ENCODE measurements at places on chromosomes 5 and 9.

DNA sequence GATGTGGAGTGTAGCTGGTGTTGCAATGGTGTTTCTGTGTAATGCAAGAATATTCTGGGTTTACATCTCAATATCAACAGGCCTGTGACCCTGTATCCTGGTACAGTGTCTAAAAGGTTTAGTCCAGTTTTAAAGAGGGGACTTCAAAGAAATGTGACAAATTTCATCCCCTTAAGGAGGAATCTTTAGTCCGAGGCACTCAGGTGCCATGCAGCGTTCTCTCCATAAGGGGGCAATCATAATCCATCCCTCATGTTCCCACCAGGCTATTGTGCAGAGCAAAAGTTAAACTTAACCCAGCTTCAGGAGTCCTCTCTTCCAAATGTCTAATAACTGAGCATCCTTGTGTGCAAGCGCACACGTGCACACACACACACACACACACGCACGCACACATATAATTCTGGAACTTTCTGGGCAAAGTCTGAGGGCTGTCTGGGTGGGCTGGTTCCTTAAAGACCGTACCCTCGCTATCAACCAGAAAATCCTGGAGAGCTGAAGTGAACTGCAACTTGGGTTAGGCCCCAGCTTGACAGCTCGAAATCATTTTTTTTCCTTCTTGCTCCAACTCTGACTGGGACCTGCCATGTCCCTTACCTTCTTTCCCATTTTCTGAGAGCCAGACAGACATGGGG, 46.0 kb downstream of the CRB2 start:
- no peak for DNase-seq

DNA sequence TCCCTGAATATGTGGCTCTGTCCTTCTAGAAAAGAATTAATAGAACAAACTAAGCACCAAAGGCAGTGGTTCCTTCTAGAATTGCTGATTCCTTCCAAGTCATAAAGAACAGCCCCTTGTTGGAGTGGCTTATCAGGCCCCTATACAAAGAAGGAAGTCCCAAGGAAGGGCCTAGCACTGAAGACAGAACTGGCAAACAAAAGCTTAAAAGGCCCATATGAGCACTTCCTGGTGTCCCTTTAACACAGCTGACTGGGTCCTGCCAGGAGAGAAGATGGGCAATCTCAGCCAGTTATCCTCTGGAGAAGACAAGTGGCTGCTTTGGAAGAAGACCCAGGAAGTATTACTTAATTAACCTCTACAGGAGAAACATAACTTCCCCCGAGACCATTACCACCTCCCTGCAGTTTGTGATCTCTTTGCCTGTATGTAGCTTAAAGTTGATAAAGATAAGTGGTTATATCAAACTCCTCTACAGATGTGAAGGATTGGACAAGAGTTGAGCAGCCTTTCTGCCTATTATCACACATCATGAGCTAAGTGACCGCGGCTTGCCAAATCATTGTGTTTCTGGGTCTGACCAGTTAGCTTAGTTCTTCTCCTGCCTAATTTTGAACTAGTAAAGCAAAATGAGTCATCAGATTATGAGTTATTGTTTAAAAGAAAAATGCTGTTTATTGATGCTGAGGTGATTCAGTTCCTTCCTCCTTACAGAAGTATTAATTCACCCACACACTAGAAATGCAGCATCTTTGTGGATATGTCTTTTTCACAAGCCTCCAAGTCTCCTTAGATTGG, 13.3 kb upstream of the STING1 start:
- DNase-seq = no peak

DNA sequence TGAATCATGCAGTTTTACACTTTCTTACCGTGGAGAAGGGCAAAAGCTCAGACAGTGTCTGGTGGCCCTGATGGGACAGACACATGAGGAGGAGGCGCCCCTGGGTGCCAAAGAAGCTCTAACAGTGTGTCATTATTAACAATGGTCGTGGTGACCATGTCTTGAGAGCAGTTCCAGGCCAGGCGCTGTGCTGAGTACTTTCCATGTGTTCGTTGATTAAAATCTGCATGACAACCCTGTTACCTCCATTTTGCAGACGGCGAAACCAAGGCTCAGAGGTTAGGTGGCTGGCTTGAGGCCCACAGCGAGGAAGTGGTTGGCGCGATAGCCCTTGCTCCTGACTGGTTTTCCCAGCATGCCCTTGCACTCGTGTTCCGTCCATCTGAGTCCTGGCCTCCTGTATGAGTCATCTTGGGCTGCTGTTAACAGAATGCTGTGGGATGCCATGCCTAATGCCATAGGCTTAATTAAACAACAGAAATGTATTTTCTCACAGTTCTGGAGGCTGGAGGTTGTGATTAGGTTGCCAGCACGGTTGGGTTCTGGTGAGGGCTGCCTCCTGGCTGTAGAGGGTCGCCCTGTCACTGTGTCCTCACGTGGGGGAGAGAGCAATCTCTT, 92.0 kb downstream of the AMBP start:
- DNase-seq = no peak

- peak; percentile 1 for DNase-seq
These were observed 79.6 kb downstream of the SMIM15 start for GRCh38 chr5:61082516-61083280.

GRCh38 chr5:9799606-9800005, 169.5 kb upstream of the TAS2R1 start:
- no peak for DNase-seq

DNA sequence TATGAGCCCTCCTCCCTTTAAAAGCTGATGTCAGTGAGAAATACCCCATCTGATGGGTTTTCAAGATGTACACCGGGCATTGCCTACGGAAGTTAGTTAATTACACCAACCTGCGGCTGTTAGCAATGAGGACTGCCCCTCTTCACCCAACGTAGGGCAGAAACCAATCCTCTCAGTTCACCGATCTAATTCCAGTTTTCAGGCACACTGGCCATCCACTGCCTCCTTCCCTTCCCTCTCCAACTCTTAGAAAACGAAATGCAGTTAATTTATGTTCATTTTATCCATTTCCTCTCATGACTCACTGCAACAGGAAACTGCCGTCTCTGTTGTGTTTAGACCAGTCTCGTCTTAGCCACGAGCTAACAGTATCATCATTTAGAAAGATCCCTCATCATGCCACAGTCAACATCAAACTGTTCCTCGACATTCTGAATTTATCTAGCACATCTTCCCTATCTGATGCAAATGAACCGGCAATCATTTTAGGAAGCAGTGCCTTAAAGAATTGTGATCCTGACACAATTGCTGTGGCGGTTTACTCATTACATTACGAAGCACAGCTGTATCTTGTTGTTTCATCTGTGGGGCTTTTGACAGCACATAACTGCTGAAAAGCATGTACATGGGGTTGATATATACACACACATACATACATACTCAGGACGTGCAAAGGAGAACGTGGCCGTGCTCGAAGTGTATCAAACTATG, 168.6 kb downstream of the EFNA5 start:
- no peak for DNase-seq

Measured in HS-27A (cell line).